ENCODE measurements at places on chromosomes 1 and 21. TPM values are rescaled to one million over a fixed set of nuclear protein-coding genes. Genes with fewer than 3 reads are reported as not detected.

GRCh38 chr21:31374395-31374794, 30.3 kb upstream of the TIAM1 start:
- DNase-seq: no peak

GRCh38 chr1:178518894-178519293, 6.0 kb downstream of the TEX35 start:
- DNase-seq: no peak

DNA sequence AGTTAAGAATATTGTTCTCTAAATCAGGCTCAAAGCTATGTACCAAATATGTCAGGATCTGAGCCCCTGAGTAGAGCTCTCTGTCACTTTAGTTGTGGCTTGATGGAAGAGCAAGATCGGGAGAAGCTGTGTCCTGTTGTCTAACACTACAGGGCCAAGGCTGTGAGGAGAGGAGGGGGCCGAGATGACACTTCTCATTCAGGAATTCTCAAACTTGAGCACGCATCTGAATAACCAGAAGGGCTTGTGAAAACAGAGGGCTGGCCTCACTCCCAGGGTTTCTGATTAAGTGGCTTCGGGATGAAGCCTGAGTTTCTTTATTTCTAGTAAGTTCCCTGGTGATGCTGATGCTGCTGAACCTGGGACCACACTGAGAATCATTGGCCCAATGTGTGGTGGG, 209.2 kb upstream of the DAB1 start:
- DNase-seq: no peak

DNA sequence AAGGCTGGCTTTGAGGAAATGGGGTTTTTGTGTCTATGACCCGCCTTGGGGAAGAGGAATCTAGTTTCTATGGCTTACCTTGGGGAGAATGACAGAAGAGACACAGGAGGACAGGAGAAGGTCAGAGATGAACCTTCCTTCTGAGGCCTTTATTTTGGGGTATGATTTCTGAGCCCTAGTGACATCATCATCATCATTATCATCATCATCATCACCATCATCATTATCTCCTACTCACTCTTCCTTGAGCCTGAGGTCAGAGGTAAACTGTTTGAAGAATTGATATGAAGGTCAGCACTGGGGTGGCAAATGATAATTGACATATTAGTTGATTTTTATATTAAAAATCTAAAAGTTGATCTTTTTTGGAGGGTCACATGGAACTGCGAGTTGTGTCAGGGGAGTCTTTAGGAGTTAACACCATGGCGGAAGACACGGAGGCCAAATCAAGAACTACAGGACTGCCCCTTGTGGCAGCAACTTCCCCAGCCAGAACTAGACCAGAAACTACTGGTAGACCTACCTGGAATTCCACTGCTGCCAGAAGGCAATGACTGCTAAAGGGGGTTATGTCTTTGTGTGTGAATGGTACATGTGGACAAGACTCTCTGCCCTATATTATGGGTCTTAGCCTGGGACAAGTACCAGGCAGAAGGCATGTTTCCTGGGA, 49.8 kb upstream of the WLS start:
- DNase-seq: no peak

DNA sequence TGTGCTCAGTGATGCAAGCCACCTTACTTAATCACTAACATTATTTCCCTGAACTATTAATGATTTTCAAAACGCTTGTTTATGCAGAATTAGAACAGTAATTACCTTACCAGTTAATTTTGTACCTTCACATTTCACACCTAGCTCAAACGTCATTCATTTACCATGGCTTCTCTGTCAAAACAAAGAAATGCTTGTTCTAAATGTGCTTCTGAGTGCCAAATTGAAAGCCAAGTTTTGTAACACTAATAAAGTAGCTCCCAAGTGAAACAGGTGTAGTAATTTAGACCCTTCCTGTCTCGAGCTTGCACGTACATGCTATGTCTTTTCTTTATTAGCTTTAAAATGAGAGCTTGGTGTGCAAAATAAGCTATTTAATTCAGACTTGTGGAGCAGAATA, 533.7 kb upstream of the PKN2 start:
- no peak for DNase-seq

GRCh38 chr21:28885853-28886177, 106.9 kb downstream of the LTN1 start:
- DNase-seq: no peak

- no peak for DNase-seq
These were observed 4.5 kb upstream of the KLF17 start for GRCh38 chr1:44114098-44114497.

- DNase-seq: no peak
These were observed 11.7 kb upstream of the MYOCOS start for GRCh38 chr1:171610385-171610784.

DNA sequence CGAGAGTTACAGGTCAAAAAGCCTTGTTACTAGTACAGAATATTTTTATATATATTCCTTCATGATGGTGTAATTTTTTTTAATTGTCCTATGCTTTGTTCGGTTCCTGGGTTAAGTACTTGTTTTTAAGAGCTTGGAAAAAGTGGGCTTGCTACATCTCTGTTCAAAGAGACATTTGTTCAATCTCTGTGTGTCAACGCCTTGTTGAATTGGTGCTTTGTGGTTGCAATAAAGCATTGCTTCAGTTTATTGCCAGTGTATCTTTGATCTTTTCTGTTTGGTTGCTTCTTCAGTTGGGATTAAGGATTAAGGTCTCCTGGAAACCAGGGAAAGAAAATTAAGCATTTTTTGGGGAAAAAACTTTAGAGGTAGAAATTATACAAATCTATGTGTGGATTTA, 47.7 kb upstream of the DNASE2B start:
- DNase-seq: no peak

DNA sequence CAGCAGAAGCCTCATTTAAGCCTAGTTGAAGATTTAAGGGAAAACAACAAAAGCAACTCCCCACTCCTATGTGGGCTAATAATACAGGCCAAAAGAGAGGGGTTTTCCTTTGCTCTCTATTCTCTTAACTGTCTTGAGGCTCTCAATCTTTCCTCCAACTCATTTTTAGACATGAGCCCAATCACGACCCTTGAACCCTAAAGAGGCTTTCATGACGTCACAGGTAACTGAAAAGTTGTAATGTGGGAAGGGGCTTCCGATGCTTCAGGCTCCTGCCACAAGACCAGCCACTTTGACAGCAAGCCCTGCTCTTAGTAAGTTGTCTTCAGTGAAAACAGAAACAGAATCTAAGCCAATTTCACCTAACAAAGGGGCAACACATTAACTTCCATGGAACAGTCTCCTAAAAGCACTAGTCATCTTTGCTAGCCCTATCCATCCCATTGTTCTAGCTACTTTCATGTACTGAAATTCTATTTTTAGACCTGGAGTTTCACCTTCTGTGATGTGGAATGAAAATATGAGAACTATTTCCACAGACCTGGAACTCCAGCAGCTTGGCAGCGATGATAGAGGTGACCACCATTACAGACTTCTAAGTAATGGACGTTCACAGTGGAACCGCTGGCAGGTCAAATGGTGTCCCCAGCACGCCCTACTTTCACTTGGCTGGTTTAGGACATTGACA, 36.3 kb downstream of the GPR161 start:
- no peak for DNase-seq

DNA sequence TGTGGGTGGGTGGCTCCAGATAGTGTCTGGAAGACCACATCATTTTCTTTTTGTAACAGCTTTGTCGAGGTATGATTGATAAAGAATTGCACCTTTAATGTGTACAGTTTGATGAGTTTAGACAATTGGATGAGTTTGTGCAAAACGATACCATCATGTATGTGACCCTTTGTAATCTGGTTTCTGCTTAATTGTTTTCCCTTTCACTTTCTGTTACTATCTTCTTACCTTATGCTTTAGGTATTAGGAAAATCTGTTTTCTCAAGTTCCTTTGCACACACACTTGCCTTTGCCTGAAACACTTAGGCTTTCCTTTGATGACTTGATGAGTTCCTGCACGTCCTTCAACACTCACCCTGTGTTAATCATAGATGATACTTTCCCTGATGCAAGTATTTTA, 6.8 kb downstream of the OR10Z1 start:
- no peak for DNase-seq

DNA sequence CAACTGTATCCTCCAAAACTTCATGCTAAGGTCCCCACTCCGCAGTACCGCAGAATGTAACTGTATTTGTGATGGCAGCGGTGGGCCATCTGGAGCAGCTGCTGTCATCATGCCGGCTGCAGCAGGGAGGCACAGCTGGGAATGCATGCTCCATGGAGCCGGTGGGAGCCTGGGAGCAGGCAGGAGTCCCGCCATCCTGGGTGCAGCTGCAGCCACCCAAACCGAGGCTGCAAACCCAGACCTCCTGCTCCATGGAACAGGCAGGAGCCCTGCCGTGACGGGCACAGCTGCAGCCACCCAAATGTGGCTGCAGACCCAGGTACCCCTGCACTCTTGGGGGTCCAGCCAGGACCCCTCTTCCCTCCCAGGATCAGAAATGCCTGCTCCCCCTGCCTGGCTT, 80.3 kb downstream of the SCMH1 start:
- no peak for DNase-seq

DNA sequence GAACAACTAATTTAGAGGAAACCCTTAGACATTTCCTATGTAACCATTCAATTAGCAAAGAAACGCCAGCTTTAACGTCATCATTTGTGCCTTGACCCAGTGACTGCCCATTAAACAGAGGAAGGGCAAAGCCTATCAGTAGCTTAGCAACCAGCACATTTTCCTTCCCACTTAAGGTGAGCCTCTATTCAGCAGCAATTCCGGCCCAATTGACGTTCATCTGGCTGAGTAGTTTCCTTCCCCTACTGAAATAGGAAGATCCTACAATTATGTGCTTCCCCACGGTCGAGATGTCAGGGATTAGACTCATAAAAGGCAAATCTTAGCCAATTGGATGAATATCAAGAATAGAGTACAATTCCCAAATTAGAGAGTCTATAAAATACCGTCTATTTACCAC, 482.1 kb upstream of the ADAMTS5 start:
- no peak for DNase-seq

DNA sequence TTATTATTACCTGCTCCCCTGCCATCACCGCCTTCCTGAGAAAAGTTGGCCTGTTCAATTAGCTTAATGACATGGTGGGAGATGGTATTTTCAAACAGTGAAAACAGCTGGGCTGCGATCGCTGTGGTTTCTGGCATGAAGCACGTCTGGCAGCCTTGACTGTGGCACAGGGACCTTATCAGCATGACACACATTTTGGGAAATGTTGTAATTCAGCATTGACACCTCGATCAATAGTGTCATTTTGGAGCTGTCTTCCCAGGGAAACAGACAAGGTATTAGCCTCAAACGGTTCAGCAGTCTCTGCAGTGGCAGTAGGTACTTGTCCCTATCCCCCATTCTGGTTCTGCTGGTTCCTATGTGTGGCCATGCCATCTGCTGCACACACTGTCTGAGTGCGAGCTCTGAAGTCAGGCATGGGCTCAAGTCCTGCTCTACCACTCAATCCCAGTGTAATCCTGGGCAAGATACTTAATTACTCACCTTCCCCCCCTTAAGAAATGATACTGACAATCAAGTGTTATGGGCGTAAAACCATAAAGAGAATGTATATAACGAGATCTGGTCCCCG, 154.5 kb upstream of the KCND3 start:
- DNase-seq: no peak

DNA sequence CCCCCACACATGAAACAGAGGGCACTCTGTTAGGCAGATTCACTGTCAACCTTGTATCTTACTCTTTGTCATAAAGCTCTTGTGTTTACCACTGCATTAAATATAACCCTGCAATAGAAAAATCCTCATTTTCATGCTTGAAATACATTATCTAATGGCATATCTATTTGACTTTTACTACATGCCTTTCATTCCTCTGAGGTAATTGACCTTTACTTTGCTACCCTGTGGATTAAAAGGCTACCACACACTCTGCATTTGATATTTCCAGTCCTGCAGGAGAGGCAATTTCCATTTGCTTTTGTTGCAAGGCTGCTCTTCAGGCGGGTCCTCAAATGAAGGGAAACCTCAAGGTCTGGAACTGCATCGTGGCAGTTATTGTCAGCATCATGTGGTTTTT, 238.0 kb downstream of the NTNG1 start:
- no peak for DNase-seq

DNA sequence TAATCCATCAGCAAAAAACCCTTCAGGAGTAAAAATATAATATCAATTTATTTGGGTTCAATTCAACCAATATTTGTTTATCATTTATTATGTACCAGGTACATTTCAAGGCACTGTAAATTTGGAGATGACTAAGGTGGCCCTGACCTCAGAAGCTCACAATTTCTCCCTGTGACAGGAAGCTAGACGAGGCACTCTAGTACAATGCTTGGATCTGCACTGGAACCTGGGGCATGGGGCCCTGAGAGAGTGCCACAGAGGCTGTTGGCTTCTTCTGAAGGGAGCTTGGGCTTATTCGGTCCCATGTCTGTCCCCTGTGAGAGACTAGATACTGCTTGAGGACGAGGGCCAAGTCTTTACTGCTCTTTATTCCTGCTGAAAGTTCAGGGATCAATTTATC, 31.5 kb downstream of the RHOU start:
- DNase-seq: no peak

DNA sequence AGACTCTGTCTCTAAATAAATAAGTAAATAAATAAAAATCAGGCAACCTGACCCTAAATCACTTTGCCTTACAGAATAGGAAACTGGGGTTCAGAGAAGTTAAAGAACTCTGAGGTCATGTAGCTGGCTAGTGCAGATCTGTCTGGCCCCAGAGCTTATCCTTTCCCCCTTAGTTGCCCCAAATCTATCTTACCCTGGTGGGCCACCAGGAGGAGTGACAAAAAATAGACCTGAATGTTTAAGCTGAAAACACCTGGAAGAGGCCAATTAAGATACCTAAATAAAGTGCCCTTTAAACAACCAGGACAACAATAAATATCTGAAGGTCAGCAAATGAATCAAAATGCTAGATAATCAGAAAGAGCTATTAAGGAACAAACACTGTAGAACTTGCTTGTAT, 59.7 kb downstream of the TEX35 start:
- DNase-seq: peak; percentile 9

DNA sequence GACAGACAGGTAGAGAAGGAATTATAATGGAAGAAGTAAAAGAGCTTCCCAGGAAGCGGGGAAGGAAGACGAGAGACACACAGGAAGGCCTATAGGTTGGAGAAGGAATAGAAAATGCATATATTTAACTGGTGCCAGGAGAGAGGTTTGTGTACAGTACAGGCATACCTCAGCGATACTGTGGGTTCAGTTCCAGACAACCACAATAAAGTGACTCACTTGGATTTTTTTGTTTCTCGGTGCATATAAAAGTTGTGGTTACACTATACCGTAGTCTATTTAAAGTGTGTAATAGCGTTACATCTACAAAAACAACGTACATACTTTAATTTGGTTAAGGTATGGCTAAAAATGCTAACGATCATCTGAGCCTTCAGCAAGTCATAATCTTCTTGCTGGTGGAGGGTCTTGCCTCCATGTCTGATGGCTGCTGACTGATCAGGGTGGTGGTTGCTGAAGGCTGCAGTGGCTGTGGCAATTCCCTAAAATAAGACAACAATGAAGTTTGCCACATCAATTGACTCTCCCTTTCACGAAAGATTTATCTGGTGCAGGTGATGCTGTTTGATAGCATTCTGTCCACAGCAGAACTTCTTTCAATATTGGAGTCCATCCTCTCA, 16.0 kb downstream of the YARS1 start:
- DNase-seq: peak; percentile 51

Gene ASAP3
- total RNA-seq: 4.1 TPM

Gene SUCO
- total RNA-seq: 27.2 TPM

Gene KRTAP19-7
- total RNA-seq: not detected

Gene OR14K1
- not detected for total RNA-seq

Gene VCAM1
- total RNA-seq: 63.3 TPM

Gene UBIAD1
- 7.3 TPM for total RNA-seq

Gene GUCA2A
- total RNA-seq: 0.57 TPM

Gene CD52
- 1,020 TPM for total RNA-seq

Gene MYOM3
- 1.5 TPM for total RNA-seq

Gene RPS6KA1
- total RNA-seq: 36.8 TPM

Gene YIPF1
- 26.4 TPM for total RNA-seq

Gene CRABP2
- 20.7 TPM for total RNA-seq

Gene LCE3D
- not detected for total RNA-seq

Measured in thymus (tissue), 14 donors.